Caudate nucleus (tissue), 63 donors: ENCODE measurements at places on chromosomes 7 and 10.

DNA sequence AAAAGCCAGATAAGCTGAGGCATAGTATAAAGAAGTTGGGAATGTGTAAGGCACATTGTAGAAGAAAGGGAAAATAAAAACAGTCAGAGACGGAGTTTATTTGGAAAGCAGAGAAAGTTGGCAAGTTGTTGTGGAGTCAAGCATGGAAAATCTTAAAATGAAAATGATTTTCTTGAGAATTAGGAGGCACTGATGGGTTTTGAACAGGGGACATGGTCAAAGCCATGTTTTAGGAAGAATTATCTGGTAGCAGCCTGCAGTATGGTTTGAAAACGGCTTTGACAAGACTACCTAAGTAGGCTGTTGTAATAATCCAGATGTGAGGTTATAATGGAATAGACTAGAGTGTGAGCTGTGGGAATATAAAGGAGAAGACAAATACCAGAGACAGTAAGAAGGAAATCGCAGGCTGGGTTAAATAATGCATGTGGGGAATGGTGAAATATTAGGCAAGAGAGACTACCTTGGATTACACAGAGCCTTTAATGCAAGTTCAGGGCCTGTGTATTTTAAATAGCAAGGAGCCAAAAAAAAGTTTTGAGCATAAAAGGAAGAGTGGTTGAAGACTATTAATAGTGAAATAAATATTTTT is 130.4 kb upstream of the MEOX2 start:
- no peak for DNase-seq

- no peak for DNase-seq
Measured at GRCh38 chr10:16843252-16843870, 26.1 kb upstream of the RSU1 start.

DNA sequence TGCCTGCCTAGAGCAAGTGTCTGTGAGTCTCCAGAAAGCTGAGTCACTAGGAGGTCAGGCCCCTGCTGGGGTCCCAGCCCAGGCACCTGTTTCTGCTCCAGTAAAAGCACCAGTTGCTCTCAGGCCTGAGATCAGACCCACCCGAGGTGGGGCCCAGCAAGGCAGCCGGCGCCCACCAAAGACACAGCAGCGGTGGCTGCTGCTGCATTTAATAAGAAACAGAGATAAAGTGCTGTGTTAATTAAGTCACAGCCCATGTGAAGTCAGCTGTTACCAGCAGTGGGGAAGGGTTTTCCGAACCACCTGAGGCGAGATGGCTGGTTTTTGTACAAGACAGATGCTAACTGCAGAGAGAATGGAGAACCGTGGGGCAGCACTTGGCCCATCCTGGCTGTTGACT is 12.1 kb upstream of the LRRC18 start:
- no peak for DNase-seq

- no peak for DNase-seq
Measured at GRCh38 chr10:92734301-92734700, 44.5 kb downstream of the HHEX start.
